HT1080 (cell line): ENCODE measurements at places on chromosomes 11 and 22. TPM values are rescaled to one million over a fixed set of nuclear protein-coding genes. Genes with fewer than 3 reads are reported as not detected.

- peak; percentile 2 for DNase-seq
Measured at GRCh38 chr11:122344215-122344614, 228.2 kb upstream of the BLID start.

MUC2 gene
- total RNA-seq: not detected in 2 replicates

- DNase-seq: peak; percentile 41
Measured at GRCh38 chr11:118175031-118175992, 1.1 kb downstream of the SCN2B start.

DNA sequence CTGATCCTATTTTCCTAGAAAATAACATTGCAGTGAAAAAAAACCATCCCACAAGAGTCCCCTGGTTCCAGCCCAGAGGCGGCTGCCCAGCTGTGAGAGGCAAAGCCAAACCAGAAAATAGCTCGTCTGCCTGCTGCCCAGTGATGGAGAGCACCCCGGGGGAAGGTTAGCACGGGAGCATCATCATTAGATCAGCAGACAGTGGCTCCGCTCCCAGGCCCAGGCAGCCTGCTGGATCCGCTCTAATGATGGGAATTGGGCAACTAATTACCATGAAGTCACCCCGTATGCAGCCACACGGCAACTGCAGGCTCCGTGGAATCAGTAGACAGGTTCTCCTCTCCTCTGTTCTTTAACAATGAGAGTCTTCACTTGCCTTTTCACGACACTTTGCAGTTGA lies 17.1 kb upstream of the B3GAT1 start:
- DNase-seq: no peak

DNA sequence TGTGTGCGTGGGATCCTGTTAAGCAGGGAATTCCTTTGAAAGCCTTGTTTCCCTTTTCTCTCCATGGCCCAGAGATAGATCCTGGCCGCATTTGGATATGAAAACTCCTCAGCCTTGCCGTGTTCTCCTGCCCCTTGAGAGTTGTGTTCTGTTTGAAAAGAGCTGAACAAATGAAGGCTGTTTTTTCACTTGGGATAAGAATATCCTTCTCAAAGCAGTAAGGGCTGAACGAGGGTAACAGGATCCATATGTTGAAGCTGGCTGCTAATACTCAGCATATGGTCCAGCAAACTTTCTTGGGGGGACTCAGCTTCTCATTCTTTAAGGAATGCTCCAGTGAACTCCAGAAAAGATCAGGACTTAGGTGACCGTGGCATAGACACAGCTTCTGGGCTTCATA lies 114.5 kb upstream of the TTC12 start:
- DNase-seq: no peak

- no peak for DNase-seq
Measured at GRCh38 chr11:61774411-61774810, 18.0 kb downstream of the TMEM258 start.

- no peak for DNase-seq
Measured at GRCh38 chr11:118627566-118627965, 20.2 kb downstream of the PHLDB1 start.

GRCh38 chr11:28981381-28981780 lies 873.2 kb downstream of the METTL15 start:
- peak; percentile 38 for DNase-seq

TENM4 gene
- 27.1 and 33.5 TPM in 2 replicates for total RNA-seq

OR8D4 gene
- total RNA-seq: not detected in 2 replicates
